HTR-8/SVneo (cell line): ENCODE measurements at places on chromosomes 2 and 18.

GRCh38 chr2:218081063-218081462 lies 12.0 kb downstream of the RUFY4 start:
- DNase-seq = no peak

DNA sequence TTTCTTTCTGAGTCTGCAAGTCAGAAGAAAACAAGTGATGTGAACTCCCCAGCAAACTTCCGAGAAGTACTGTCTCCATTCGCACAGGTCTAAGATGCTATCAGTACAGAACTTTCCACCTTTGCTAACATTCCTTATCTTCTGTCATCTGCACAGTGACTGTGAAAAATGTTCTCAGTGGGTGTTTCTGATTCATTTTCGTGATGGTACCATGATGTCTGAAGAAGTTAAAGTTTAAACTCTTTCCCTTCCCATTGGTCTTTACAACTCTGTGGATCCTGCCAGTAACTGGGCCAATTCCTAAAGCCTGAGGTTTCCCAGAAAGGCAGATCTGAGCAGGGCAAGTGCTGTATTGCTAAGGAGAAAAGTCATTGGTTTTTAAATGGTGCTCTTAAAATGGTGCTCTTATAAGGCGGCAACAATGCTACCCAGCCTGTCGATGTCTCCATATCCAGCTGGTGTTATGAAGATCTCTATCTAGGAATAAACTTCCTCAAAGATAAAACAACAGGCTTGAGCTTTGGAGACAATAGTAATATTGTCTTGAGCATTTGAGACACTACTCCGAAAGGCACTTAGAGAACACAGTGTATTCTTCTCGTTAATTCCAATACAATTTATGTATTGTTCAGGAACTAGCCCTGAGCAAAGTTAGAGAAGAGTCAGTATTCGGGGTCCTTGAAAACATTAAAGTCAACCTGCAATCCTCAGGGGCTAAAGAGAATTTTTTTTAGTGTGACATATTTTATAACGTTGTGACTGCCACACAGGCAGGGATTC lies 232.3 kb downstream of the OSR1 start:
- DNase-seq = no peak

DNA sequence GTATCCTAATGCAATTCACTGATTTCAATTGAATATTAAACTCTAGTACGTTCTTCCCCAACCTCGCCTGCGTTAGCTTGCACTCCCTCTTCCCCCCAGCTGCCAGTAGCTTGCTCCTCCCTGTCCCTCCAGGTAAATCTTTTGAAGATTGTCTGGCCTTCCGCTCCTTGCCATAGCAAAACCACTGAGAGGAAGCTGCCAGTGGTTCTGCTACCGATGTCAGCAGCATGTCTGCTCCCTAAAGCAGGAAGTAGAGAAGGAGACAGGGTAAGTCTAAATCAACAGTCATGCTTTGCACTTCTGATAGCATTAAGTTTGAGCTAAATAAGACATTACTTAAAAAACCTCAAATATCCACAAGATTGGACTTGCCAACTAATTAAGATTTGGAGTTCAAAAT lies 89.1 kb downstream of the SCN2A start:
- DNase-seq = no peak

GRCh38 chr2:71451705-71452104 lies 1.7 kb upstream of the DYSF start:
- DNase-seq = no peak

GRCh38 chr2:176753752-176754474 lies 458.7 kb upstream of the HNRNPA3 start:
- DNase-seq = no peak
